Diencephalon (tissue), 1 donor: ENCODE measurements at places on chromosomes 3 and 15. TPM values are rescaled to one million over a fixed set of nuclear protein-coding genes. Genes with fewer than 3 reads are reported as not detected.

ZNF620 gene
- 16.4 TPM for total RNA-seq

SLC28A2 gene
- total RNA-seq = not detected

OR5K2 gene
- not detected for total RNA-seq

MELTF gene
- 5.8 TPM for total RNA-seq

DLEC1 gene
- 3.0 TPM for total RNA-seq

UNC13C gene
- total RNA-seq = 52.6 TPM

DUOXA2 gene
- total RNA-seq = not detected

CSNK1G1 gene
- total RNA-seq = 52.1 TPM

TM4SF18 gene
- total RNA-seq = 4.8 TPM

EPM2AIP1 gene
- 49.4 TPM for total RNA-seq

RAB6B gene
- 160 TPM for total RNA-seq

PLA2G4E gene
- not detected for total RNA-seq

ROBO2 gene
- 411 TPM for total RNA-seq

KNG1 gene
- not detected for total RNA-seq

NRG4 gene
- 1.8 TPM for total RNA-seq

SNX33 gene
- total RNA-seq = 2.5 TPM

PCOLCE2 gene
- total RNA-seq = 13.6 TPM

TMEM207 gene
- total RNA-seq = not detected

ABI3BP gene
- 1.8 TPM for total RNA-seq
